ENCODE measurements at places on chromosomes 5 and 9.

- DNase-seq = no peak
Observed at GRCh38 chr9:17799369-17799768, 220.5 kb downstream of the SH3GL2 start.

DNA sequence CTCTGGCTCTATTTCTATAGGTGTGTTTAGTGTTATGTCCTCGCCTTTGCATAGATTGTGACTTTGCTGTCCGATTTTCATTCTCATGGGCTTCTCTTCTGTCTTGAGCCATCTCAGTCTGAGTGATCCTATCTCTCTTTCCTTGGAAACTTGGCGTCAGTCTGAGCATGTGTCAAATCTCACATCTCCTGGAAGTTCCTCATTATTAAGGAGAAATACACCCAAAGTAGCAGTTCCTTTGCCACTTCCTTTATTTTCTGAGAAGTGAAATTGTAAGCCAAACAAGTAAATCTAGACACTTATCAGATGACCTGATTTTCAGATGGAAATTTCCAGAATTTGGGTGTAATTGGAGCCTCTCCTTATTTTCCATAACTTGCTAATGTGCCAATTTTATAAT is 126.9 kb upstream of the ANKH start:
- DNase-seq = no peak

- no peak for DNase-seq
Observed at GRCh38 chr5:172845154-172845553, 11.1 kb downstream of the ERGIC1 start.

GRCh38 chr5:10275991-10276390 is 25.9 kb downstream of the CCT5 start:
- no peak for DNase-seq

DNA sequence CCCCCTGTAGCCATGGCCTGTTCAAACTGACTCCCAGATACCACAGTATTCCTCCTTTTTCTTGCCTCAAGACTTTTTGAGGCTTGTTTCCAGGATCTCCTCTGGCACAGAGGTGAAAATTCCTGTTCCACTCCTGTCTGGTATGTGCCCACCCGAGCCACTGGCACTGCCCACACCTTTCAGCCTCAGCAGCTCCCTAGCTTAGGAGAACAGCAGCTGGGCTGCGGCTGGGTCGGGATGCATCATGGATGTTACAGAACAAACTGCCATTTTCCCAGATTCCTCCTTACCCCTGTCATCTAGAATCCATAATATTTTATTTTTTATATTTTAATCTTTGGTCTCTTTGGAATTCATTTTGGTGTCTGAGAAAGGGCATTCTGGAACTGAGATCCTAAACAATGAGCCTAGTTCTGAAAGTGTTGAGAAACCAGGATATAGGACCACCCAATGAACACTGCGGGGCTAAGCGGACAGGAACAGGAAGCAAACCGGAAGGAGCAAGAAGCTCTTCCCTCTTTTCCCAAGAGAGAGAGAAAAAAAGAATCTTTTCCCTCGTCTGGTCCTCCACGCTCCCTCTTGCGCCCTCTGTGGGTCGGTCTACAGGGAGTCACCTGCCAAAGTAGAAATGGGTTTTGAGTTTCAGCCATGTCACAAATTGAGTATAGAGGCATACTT is 12.5 kb downstream of the OR2S2 start:
- peak; percentile 89 for DNase-seq

GRCh38 chr5:65163698-65164097 is 318.0 kb downstream of the ADAMTS6 start:
- DNase-seq = no peak
